ENCODE measurements at places on chromosomes 16 and 17. TPM values are rescaled to one million over a fixed set of nuclear protein-coding genes. Genes with fewer than 3 reads are reported as not detected.
A peak's percentile ranks its signal among the peaks of the same experiment; 100 is the strongest.

OR4D1 gene
- total RNA-seq, result 0.05 TPM

ABCA9 gene
- total RNA-seq, result 1.1 TPM

DNA sequence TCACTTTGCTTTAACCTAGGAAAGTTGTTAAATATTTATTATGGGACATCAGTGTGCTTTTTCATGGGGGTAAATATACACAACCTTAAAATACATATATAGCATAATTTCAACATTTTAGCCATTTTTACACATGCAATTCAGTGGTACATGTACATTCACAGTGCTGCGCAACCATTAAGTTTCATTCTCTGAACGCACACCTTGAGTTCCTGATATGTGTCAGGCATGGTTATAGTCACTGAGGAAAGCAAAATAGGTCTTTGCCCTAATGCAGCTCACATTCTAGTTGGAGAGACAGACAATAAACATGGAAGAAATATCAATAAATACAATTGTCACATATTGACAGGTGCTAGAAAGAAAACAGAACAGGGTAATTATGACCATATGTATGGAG, 12.8 kb upstream of the CNEP1R1 start:
- no peaks in the 10 kb centered on the region for H3K36me3 ChIP-seq
- H3K4me3 ChIP-seq, result no peak overlapping the region
- H3K27ac ChIP-seq, result no peak overlapping the region
- no peak for DNase-seq
- H3K4me1 ChIP-seq, result no peaks in the 10 kb centered on the region

- H3K36me3 ChIP-seq, result no peaks in the 10 kb centered on the region
- DNase-seq, result no peak
- H3K27me3 ChIP-seq, result peaks cover under 1% of the 10 kb centered on the region
- no peak overlapping the region for H3K4me3 ChIP-seq
These were observed 62.0 kb downstream of the ENGASE start for GRCh38 chr17:79136596-79136995.

DNA sequence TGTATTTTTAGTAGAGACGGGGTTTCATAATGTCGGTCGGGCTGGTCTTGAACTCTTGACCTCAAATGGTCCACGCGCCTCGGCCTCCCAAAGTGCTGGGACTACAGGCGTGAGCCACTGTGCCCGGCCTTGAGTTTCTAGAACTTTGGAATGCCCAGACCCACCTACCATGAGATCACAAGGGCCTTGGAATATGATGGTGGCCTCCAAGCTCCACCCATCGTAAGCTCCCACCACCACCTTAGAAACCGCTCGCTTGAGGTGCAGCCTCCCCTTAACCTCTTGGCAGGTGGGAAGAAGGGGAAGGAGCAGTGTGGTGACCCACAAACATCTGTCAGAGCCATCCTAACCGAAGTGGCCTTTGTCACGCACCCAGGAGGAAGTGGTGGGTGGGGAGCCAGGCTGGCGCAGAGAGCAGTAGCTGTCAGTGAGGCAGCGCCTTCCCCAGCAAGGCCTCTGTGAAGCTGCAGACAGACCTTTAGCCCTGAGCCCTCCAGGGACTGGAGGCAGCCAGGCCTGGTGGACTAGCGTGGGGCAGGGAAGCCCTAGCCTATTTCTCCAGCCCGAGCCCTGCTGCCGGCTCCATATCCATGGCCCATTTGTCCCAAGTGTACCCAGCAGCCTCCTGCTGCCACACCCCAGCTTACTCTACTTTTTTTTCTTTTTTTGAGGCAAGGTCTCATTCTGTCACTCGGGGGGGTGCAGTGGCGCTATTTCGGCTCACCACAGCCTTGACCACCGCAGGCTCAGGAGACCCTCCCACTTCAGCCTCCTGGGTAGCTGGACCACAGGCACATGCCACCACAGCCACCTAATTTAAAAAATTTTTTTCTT, 13.1 kb upstream of the SEPHS2 start:
- peak overlapping the region; percentile 98 for H3K27ac ChIP-seq
- H3K4me1 ChIP-seq, result peaks cover 26% of the 10 kb centered on the region
- peak overlapping the region; percentile 15 for H3K4me3 ChIP-seq
- no peaks in the 10 kb centered on the region for H3K36me3 ChIP-seq
